ENCODE measurements at places on chromosomes 7 and 10. TPM values are rescaled to one million over a fixed set of nuclear protein-coding genes. Genes with fewer than 3 reads are reported as not detected.

DNA sequence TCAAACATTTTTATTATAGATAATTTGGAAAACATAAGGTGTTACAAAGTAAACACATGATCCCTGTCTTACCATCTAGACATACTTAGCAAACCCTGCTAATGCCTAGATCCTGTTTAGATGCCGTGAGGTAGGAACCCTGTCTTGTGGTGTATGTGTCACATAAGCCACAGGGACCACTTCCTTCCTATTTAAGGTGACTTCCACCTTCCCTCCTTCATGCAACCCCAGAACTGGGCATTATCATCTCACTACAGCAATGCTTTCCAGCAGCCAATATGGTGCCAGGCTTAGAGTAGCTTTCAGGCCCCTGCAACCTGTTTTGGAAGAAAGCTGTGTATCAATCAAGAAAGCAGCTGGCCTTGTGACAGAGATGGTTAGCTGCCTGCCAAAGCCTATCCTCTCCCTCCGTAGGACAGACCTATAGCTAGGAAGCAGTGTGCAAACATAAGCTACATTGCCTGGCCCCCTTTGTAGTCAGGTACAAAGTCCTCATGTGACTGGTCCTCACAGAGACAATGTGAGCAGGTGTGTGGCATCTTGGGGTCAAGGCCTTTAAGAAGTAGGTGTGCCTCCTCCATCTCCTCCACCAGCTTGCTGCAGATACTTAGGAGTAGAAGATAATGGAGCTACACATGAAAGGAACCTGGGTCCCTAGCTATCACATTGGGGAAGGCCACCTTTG is 146.8 kb downstream of the SPAG6 start:
- H3K27ac ChIP-seq, result no peak overlapping the region
- DNase-seq, result no peak
- peaks cover 5% of the 10 kb centered on the region for H3K27me3 ChIP-seq
- no peaks in the 10 kb centered on the region for H3K36me3 ChIP-seq
- H3K4me3 ChIP-seq, result no peak overlapping the region

DNA sequence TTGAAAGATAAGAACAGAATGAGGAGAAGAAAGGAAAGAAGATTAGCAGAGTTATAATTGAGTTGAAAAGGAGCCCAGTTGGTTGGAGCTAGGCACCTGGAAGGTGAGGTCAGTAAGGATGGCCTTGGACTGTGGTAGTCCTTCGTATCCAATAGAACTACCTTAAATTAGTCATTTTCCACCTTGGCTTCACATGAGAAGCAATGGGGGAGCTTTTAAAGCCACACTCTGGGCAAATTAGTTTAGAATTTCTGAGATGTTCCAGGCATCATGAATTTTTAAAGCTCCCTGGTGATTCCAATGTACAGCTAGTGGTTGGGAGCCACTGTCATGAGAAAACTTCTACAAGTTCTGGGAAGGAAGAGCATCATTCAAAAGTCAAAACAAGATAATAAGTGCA is 27.3 kb upstream of the CYP3A5 start:
- DNase-seq, result no peak
- H3K36me3 ChIP-seq, result no peaks in the 10 kb centered on the region
- no peak overlapping the region for H3K27ac ChIP-seq
- H3K4me1 ChIP-seq, result no peaks in the 10 kb centered on the region

DNA sequence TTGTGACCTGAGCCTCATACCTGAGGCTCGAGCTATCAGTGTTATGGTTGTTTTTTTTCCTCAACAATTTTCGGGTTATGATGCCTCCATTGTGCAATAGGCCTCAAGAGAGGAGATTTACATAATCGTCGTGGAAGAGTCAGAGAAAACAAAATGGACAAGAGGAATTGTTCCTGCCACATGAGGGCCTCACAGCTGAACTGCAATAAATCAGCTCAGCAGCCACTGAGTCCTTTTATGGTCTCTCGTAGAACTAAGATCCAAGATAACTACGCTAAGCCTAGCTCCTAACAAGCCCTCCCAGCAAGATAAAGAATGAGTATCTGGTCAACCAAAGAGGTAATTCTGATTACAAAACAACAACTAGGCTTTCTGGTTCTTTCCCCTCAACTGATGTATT is 336.8 kb downstream of the WDR11 start:
- H3K4me1 ChIP-seq, result no peaks in the 10 kb centered on the region
- no peak overlapping the region for H3K27ac ChIP-seq
- no peak overlapping the region for H3K4me3 ChIP-seq
- no peaks in the 10 kb centered on the region for H3K27me3 ChIP-seq

DNA sequence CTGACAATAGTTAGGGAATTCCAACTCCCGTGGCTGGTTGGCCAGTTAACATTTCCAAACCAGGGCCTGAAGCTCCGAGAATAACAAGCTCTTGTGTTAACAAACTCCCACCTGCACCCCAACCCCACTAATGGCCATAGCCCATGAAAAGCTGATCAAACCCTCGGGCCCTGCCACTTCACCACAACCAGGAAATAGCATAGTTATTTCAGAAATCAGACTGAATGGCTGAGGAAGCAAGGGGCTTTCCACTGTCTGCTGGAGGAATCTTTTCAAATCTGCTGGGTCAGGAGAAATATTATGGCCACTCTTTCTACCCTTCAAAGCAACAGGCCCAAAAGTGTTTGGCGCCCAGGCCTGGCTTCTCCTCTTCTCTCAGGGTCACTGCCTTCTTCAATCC is 145.6 kb downstream of the GLCCI1 start:
- peak overlapping the region; percentile 47 for H3K27ac ChIP-seq
- no peak overlapping the region for H3K4me3 ChIP-seq
- no peak for DNase-seq
- peaks cover 36% of the 10 kb centered on the region for H3K4me1 ChIP-seq

- peaks cover 58% of the 10 kb centered on the region for H3K4me1 ChIP-seq
- H3K36me3 ChIP-seq, result peaks cover 29% of the 10 kb centered on the region
- no peaks in the 10 kb centered on the region for H3K27me3 ChIP-seq
- H3K4me3 ChIP-seq, result no peak overlapping the region
Observed at GRCh38 chr7:100884736-100885439, 4.6 kb downstream of the UFSP1 start.

Gene TYW1
- total RNA-seq, result 22.7 TPM

Gene PRSS2
- 47.1 TPM for total RNA-seq

Gene SMKR1
- 2.8 TPM for total RNA-seq

Gene PDCD11
- total RNA-seq, result 45.2 TPM

All from T-cell (primary cell).